GM12878 (cell line): ENCODE measurements at places on chromosomes 7 and 10. TPM values are rescaled to one million over a fixed set of nuclear protein-coding genes. Genes with fewer than 3 reads are reported as not detected.
A peak's percentile ranks its signal among the peaks of the same experiment; 100 is the strongest.

GRCh38 chr7:129066290-129067131, 11.6 kb upstream of the TNPO3 start:
- DNase-seq, result no peak

Gene UCN3
- total RNA-seq, result not detected in 2 replicates

DNA sequence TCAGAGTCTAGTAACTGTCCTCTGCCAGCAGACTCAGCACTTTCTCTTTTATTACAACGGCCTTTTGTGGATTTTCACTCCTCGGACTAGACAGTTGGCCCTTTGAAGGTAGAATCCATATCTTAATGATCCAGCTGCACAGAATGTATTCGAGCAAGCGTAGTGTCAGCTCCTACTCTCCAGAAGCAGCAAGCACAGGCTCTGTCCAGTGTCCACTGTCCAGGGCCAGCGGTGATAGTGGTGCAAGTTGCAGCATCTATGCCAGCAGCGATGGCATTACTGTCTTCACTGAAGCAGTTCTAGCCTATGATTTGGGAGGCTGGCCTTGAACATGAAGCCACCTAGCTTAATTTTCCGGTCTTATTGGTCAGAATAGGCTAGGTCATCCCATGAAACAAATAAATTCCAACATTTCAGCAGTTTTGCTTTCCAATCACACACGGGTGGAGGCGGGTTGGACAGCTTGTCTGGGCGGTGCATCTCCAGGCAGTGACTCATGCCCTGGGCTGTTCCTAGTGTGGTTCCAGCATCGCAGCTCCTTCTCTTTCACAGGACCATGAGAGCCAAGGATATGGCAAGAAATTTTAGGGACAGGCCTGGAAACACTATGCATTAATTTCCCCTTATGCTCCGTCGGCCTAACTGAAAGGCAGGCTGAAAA, 108.6 kb upstream of the KCNMA1 start:
- no peak for DNase-seq

DNA sequence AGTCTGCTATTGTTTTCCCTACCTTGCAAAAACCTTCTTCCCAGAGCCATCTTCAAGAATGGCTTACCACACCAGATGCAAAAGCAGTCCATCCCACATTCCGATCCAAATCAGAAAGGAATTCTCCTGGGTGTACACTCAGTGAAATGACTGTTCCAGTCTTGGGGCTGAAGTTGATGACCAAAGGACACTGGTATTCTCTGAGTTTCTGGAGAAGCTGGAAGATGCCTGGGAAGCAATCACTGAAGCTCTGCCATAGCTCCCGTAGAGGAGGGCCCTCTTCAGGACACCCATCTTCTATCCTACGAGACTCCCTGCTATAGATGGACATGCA, 155.7 kb downstream of the LCOR start:
- DNase-seq, result no peak

DNA sequence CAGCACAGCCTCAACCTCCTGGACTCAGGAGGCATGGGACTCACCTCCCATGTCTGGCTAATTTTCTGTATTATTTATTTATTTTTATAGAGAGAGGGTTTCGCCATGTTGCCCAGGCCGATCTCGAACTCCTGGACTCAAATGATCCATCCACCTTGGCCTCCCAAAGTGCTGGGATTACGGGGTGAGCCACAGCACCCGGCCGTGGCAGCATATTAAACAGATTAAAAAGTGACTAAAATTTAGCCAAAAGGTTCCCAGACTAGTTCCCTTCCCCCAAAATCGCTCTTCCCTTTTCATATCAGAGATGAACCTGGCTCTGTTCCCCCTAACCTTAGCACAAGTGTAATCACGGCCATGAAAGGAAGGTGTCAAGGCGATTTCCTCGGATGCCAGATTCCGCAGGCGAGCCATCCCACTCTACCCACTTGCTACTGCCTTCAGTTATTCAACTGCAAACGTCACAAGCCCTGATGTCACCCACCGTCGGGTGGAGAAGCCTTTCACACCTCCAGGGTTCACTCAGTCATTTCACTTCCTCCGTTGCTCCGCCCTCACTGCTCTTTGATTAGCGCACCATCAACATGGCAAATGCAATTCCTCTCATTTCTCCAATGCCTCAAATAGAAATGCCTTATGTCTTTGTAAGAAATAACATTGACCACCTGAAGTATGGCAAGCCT, 104.7 kb upstream of the RHEB start:
- no peak for DNase-seq

Gene ZKSCAN5
- 7.5 and 7.7 TPM in 2 replicates for total RNA-seq

Gene TCAF2
- 2.7 and 3.0 TPM in 2 replicates for total RNA-seq

GRCh38 chr7:108211382-108212201, 81.4 kb upstream of the LAMB4 start:
- DNase-seq, result peak; percentile 80

DNA sequence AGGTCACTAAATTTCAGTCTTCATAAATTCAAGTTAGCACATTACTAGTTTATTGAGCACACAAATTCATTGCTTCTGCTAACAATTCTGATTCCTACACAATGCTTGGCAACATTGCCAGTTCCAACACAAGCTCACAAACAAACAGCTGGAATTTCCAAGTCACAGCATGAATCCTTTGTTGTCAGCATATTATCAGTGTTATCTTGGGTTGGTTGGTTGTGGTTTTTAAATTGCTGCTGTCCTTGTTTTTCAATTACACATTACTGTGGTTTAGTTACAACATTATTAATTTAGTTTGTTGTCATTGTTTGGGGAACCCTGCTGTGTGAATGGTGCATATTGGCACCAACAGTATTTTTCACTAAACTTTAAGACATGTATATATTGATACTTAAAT, 86.0 kb upstream of the ARID5B start:
- DNase-seq, result no peak

Gene MACC1
- total RNA-seq, result 26.6 and 27.6 TPM in 2 replicates

DNA sequence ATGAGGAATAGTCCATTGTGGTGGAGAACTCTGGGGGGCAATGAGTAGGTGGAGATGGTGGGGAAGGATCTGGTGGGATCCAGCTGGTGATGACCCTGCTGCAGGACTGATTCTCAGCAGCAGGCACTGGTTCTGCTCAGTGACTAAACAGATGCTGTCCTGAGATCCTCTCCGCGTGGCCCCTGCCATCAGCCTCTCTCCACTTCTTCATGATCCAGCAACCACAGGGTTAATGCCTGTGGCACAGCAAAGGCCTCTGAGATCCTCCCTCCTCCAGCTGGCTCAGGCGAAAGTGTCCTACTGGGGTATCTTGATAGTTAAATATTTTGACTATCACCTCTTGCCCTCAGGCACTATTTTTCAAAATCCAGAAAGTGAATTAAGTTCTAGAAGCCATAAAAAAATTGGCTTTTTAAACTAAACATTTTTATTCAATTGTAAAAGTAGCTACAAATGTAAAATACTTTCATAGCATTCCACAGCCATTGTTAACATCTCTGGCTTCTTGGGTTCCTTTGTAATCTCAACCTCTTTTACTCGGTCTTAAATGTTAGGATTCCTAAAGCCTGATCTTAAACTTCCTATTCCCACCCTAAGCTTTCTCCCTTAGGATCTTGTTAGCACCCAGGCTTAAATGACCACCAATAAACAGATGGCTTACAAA, 13.1 kb downstream of the PLAU start:
- DNase-seq, result no peak

DNA sequence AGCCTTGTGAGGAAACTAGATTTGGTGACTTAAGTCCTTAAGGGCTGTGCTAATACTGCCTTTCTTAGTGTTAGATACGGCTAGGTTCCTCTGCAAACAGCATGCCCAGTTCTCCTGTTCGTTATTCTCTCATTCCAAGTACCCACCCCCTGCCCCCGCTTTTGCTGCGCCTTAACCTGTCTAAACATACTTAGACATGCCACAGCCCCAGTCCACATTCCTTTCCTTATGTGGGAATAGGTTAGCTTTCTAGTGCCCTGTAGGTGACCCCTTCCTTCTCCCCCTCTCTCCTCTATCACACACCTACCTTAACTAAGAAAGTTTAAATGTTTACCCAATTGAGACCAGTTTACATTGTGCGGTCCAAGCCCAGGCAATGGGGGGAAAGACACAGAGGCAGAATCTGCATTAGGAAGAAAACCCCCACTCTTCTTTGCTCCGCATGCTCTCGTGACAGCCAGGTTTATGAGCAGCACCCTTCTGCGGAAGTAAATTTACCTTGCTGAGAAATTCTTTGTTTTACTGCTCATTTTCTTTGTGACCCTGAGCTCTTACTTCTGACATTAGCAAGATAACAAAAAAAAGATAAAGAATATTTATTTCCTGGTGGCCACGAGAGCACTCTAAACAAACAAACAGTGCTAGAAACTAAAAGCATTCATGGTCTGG, 48.8 kb downstream of the VIM start:
- no peak for DNase-seq

DNA sequence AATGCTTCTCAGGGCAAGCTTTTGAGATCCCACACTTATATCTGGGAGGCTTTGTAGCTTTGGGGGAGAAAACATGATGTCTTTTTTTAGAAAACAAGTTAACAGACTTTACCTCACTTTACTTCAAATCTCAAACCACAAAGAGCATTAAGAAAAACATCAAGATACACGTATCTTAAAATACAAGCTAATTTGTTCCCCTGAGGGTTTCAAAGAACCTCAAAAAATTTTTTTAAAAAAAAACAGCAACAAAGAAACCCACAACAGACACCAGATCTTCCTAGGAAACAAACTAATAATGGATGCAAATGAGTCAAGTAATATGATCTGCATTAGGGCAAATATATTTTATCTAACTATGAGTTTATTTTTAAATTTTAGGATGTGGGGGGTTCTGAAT, 24.7 kb downstream of the FAM3C start:
- no peak for DNase-seq

Gene POLR3A
- 16.8 and 20.4 TPM in 2 replicates for total RNA-seq

DNA sequence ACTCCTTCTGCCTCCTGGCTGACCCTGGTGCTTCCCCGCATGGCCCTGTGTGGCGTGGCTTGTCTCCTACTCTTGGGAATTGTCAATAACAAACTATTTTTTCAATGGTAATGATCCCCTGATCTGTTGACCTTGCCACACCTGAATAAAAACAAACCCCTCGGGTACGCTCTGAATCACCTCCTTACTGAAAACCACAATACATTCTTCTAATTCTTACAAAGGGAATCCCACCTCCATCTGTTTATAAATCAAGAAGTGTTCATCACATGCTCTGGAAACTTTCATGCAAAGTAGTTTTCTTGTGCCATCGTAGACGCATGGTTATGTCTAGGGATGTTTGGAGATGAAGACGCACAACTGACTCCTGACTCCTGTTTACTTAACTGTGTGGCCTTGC, 245.8 kb downstream of the FRMD4A start:
- DNase-seq, result no peak

DNA sequence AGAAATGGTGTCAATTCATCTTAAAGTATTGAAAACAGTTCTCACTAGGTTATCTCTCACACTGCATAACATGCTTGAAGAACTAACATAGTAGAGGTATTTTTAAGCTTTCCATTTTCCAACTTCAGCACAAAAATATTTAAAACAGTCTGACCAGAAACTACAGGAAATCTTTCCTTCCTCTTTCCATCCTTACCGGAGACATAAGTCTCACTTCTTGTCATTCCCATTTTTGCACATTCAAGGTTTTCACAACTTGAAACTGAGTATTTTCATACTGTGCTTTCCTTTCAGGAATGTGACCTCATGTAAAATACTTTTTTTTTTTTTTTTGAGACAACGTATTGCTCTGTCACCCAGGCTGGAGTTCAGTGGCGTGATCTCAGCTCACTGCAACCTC, 45.2 kb downstream of the ARHGAP12 start:
- no peak for DNase-seq

Gene NXPH1
- not detected in 2 replicates for total RNA-seq

- DNase-seq, result no peak
Observed at GRCh38 chr7:1311406-1312135, 78.9 kb downstream of the UNCX start.

Gene RELN
- 0.11 and 0.21 TPM in 2 replicates for total RNA-seq

DNA sequence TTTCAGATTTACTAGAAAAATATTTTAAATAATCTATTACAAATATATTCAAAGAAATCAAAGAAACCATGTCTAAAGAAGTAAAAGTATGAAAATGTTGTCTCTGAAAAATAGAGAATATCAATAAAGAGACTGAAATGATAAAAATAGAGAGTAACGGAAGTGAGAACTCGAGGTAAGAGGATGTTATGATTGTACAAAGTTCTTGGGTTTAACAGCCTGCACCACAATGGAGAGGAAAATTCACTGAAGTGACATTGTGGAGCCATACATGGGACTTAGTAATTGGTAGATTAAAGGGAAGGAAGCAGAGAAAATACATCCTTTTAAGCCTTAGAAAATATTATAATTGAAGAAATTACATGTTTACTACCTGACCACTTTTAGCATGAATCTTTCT, 77.9 kb downstream of the THSD7A start:
- no peak for DNase-seq

Gene GPRIN2
- 0.13 TPM in 1 of 2 replicates, not detected in the other for total RNA-seq

DNA sequence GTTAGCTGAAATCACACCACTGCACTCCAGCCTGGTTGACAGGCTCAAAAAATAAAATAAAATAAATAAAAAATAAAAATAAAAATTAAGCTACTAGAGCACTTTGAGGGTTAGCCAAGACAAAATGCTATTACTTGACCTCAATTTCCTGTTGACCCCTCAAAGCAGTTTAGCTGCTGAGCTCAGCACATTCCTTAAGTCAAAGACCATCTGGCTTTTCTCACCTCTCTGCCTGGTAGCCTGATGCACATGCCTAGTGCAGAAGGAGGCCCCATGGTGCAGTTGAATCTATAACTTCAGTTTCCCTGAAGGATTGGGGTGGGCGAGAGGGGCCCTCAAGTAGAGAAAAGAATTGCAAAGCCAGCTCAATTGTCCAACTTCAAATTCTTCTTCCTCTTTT, 211.1 kb upstream of the GALNT17 start:
- DNase-seq, result no peak

- no peak for DNase-seq
Observed at GRCh38 chr10:102236006-102236405, 5.3 kb downstream of the PITX3 start.

GRCh38 chr10:113527211-113527906, 25.5 kb upstream of the HABP2 start:
- no peak for DNase-seq

DNA sequence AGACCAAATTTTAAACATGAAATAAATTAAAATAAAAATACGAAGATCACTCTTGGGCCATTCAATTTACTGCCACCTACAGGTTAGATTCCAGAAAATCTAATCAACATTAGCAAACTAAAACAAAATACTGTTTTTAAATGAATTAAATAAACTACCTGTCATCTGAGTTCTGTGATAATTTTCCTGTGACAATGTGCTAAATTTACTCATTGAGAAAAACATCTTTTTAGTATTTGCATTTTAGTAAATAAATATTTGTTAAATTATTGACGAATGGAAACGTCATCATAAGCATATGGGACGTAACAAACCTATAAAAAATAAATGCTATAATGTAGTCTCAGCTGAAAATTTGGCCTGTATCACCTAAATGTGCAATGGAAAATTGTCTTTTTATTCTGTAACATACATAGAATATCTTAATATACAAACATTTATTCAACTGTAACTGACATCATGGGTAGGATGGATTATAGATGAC, 72.1 kb downstream of the ITGB8 start:
- no peak for DNase-seq

GRCh38 chr7:27516421-27516820, 146.3 kb downstream of the HIBADH start:
- no peak for DNase-seq
